ENCODE measurements at places on chromosomes 3 and 15.

GRCh38 chr3:56422316-56422715 is 46.0 kb downstream of the ERC2 start:
- DNase-seq = no peak

DNA sequence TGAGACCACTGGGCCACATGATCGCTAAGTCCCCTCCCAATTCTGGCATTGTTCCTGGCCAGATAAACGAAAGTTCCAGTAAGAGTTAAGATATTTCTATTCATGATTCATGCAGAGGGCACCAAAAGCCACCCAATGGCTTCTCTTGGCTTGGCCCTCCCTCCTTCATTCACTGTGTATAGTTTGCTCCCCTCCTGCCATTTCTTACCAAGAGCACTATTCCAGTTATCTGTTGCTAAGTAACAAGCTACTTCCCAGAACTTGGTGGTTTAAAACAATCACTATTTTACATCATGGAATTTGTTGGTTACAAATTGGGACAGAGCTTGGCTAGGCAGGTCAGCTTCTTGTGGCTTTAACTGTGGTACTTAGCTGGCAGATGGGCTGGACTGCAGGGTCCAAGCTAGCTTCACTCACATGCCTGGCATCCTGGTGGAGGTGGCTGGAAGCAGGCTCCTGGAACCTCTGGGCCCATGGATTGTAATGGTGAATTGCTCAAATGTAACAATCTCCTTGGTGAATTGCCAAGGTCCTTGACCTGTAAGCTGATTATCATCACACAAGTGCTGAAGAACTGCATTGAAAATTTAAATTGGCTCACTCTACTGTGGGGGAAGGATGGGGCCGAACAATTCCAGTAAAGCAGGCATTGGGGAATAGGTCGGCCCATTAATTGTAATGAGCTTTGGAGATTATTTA is 16.6 kb downstream of the EAF1 start:
- no peak for DNase-seq

DNA sequence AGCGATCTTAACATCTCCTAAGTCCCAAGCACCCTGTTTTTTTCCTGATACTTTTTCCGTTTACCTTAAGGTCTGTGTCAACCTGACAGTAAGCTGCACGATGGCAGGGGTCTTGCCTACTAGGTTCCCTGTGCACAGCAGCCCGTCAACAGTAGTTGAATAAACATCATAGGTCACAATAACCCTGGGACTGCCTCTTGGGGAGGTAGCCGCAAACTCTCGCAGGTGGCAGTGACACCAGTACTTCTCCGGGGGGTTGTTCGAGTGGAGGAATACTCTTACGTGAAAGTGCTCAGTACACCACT is 365 bp upstream of the PDCD6IP start:
- no peak for DNase-seq

GRCh38 chr3:168975576-168975975 is 687.9 kb downstream of the MECOM start:
- no peak for DNase-seq

GRCh38 chr3:157445857-157446256 is 9.2 kb downstream of the PTX3 start:
- DNase-seq = no peak

DNA sequence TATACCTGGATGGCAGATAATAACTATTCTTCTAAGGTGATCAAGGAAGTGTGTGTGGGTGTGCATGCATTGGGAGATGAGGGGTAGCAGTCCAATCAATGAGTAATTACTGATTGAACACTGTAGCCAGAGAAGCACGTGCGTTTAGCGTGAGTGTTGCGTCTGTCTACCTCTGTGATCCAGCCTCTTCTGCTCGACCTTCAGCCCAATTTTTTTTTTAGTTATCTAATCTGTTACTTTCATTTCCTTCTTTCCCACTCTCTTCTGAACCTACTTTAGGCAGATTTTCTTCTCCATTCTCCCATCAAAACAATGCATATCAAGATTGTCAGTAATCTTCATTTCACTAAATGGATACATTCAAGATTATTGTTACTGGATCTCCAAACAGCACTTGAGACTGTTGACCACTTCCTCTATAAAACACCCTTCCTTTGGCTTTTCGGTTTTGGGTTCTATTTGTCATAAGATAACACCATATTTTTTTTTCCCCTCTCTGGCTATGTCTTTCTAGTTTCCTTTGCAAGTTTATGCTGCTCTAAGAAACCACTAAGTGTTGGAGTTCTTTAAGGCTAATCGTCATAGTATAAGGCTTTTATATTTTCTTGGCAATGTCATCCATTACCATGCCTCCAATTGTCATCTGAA is 41.0 kb downstream of the MCTP2 start:
- no peak for DNase-seq

DNA sequence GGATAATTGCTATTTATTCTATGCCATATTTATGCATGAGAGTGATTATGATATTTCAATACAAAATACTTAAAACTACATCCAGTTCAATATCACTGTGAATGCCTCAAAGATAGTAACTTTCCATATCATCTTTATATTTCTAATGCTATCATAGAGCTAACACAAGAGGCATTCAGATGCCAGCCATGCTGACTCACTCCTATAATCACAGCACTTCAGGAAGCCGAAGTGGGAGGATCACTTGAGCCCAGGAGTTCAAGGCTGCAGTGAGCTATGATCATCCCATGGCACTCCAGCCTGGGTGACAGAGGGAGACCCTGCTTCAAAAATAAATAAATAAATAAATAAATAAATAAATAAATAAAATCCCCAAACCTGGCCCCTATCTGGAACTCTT is 498.7 kb downstream of the EPHA3 start:
- no peak for DNase-seq

DNA sequence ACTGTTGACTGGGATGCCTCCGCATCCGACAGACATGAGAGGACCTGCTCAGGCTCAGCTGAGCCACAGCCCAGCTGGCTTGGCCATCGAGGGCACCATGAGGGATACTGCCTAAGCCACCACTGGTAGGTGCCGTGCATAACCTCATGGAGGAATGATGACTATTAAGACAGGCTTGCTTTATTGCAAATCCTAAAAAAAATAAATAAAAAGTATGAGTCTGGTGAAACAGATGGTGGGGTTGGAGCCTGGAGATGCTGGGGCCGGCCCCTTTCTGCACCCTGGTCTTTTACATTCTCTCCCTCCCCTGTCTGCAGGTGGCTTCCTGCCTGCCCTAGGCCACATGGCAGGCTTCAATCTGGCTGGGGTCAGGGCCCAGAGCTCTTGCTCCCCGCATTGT is 24.0 kb upstream of the RAD18 start:
- DNase-seq = no peak

DNA sequence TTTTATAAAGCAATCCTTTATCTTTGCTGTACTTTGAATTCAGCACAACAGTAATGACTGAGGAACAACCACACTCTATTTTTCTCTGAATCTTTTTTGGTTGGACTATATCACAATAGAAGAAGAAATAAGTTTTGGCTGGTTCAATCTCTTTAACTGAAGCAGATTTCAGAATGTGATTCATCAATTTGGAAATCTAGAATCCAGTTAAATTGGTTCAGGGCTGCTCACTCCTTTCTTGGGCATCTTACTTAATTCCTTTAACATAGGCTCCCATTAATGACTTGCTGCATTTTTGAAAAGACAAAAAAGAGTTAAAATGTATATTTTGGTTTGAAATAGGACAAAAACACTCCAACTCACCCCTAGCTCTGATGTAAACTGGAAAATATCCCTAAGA is 688.3 kb upstream of the NECTIN3 start:
- no peak for DNase-seq

DNA sequence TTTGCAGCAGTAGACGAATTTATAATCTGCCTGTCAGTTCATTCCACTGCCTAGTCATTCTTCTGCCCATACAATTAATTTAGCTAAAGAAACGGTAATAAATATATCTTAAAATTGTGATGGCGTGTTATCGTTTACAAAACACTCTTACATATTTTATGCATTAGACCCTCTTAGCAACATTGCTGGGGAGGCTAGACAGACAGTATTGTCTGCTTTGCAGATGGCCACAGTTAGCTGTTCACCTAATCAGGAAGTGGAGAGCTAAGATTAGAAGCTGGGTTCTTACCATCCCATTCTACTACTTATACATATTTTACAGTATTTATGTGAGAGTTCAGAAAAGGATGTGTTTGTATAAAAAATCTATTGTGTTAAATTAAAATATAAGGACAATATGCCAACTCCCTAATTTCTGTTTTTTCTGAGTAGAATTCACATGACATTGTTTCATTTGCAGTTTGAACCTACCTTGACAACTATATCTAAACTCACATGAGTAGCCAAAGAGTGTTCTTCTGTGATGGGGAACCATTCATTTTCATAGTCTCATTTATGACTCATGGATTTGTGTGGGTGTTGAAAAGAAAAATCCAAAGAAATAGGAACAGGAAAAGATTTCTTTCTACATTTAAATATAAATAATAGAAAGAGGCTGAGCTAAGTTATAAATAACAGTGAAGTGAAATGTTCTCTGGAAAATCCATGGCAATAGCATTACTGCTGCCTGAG is 41.7 kb upstream of the C3orf80 start:
- DNase-seq = no peak

GRCh38 chr3:100681496-100681895 is 27.8 kb upstream of the TFG start:
- DNase-seq = no peak

DNA sequence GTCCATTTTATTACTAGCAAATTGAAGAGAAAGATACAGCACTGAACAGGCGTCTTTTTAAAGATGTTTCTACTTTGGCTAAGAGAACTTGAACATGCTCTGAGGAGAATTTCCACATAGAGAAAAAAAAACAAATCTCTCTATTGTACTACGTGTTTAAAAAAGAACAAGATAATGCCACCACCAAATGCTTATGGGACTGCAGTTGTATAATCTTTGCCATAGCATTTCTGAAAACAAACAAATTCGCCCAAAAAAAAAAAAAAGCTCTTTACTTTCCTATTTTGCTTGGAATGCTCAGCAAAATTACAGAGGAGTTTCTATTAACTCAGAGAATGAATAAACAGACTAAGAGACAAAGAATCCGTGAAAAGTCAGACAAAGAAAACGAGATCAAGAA is 114.2 kb downstream of the CNTN3 start:
- DNase-seq = peak; percentile 4

DNA sequence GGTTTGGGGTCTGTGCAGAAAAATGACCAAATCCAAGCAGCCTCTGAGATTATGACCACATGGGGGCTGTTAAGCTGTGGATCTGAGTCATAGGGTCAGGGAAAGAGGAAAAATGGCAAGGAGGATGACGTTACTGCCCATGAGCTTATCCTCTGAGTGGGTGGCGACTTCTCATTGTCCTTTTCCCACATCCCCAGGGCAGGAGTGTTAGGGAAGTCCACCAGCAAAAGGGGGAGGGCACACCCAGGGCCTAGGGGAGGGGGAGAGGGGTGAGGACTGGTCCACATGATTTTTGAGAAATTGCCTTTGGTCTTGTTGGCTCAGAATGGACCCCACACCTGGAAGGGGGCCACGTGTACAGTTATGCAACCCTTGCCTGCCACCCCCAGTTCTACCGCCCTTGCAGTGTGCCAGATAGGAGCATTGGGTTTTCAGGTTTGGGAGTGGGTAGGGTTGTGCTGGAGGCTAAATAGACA is 2.6 kb downstream of the CD276 start:
- peak; percentile 60 for DNase-seq

DNA sequence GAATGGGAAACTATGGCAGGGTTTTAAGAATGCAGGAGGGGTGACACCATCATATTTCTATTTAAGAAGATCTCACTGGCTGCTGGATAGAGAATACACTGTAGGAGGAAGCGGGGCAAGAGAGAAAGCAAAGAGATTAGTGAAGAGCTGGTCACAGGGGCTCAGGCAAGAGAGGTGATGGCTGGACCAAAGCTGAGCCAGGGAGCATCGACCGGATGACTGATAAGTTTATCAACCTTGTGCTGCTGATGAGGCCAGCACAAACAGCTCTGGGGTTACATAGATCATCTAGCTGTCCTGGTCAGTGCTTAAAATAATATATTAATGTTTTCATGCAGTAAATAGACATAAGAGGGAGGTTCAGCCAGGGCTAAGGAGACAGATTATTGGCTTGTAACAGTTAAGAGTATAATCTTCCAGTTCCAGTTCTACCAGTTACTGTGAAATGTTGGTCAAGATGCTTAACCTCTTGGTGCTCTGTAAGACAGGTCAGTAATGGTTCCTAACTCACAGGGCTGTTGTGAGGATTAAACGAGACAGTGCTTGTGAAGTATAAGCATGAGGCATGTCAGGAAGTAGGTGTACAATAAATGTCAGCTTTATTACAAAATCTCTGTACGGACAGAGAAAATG is 201.0 kb upstream of the FEZF2 start:
- DNase-seq = no peak

DNA sequence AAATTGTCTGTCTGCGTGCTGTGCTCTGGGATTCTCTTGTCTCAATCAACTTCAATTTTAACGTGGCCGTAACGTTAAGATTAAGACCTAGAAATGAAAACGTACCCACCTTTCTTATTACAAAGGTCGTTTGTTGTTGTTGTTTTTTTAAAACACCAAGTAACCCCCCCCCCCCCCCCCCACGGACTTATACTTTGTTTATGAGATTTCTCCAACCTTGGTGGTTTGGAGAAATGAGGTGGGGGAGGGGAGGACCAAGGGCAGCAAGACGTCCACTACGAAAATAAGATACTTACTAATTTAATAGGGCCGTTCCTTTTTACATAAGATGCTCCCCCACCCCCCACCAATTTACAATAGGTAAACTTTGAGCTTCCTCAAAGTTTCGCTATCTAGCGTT is 244.4 kb upstream of the TOPAZ1 start:
- DNase-seq = no peak

DNA sequence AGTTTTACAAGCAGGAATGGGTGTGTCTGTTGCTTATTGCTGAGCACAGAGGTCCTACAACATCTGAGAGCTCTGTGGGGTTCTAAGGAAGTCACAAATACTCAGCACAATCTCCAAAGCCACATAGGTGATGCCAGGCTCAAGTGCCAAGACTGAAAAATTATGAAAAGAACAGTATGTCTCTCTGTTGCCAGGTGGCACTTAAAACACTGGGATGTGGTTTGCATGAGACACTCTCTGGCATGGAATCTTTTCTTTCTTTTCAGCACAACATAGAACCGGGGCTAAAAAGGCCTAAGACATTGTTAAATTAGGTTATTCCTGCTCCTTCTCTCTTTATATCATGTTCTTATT is 127.3 kb upstream of the PRICKLE2 start:
- no peak for DNase-seq

- no peak for DNase-seq
These were observed 234.4 kb upstream of the TPRG1 start for GRCh38 chr3:188937389-188937788.

All from AG09319 (cell line).